ENCODE measurements at places on chromosomes 13 and 19.

DNA sequence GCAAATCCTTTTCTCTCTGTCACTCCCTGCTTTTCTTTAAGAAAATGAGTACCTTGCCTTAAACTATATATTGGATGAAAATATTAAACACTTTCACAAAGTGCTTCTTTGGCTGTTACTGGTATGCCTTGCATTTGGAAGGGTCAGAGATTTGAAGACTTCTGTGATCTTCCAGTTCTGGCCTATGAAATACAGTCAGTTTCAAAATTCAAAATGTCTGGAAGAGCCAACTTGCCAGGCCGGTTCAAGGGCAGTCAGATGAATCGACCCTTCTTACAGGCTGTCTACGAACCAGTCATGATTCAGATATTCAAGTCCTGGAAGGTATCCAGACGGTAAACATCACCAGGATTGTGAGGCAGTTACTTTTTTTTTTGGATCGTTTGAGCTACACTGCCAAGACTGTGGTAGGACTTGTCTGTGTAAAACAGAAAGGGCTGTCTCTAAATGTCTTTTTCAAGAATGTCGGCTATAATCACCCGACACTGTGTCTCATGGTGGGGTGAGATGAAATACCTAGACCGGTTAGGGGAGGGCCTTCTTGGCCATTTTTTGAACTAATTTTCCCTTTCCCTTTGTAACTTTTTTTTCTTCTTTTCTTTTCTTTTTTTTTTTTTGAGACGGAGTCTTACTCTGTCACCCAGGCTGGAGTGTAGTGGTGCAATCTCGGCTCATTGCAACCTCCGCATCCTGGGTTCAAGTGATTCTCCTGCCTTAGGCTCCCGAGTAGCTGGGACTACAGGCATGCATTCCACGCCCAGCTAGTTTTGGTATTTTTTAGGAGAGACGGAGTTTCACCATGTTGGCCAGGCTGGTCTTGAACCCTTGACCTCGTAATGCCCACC, 11.2 kb downstream of the ACTN4 start:
- no peak for DNase-seq

GRCh38 chr13:101880581-101880980, 428.1 kb downstream of the ITGBL1 start:
- no peak for DNase-seq

DNA sequence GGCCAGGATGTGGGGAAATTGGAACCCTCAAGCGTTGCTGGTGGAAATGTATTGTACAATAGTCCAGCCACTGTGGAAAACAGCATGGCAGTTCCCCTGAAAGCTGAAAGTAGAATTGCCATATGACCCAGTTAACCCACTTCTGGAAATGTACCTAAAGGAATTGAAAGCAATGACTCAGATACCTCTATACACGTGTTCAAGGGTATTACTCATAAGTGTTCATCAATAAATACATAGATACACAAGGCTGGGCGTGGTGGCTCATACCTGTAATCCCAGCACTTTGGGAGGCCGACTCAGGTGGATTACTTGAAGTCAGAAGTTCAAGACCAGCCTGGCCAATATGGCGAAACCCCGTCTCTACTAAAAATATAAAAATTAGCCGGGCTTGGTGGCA, 71.9 kb upstream of the IRS2 start:
- DNase-seq: no peak

- no peak for DNase-seq
Measured at GRCh38 chr19:35811317-35812219, 1.1 kb downstream of the PRODH2 start.

DNA sequence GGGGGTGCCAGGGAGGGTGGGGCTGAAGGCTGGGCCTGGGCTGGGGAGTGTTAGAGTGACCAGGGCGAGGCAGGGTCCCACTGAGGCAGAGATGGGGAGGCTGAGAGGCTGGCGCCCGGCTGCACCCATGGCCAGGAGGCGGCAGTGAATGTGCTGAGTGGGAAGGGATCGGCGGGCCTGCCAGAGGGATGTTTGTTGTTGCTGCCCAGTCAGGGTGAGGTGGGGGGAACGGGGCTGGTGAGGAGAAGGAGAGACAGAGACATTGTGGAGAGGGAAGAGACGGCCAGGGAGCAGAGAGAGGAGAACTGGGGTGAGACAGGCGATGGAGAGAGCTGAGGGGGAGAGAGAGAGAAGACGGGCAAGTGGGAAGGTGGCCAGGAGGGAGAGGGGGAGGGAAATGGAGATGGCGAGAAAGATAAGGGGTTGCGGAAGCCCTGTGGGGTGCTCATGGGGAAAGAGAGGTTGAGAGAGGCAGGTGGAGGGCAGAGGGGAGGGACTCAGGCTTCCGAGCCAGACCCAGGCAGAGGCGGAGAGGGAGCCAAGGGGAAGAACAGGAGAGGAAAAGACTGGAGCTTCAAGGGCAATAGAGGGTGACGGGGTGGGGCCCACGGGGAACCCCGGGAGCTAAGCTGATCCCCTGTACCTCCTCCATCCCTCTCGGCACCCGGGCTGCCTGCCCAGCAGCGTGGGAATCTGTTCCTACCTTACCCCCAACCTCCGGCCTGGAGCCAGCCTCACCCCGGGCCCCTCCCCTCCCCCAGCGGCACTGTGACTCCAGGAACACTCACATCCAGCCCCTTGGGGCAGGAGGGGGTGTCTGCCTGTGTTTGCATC, 690 bp upstream of the B3GNT8 start:
- peak; percentile 20 for DNase-seq

DNA sequence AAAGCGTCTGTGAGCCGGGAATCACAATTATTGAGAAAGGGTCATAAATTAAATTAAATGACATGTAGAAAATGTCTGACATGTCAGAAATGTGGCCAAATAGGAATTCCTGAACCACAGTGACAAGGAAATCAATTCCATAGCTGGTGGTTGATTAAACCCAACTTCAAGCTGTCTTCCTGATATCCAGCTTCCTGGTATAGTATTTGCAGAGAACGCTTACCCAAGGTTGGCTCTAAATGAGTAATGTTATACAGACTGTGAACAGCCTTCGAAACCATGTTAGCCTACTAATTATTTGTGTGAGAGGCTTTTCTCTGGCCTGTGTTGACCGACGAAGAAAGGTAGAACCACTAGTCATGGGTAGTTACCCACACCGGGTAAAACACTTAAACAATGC, 347.2 kb downstream of the RFC3 start:
- no peak for DNase-seq

DNA sequence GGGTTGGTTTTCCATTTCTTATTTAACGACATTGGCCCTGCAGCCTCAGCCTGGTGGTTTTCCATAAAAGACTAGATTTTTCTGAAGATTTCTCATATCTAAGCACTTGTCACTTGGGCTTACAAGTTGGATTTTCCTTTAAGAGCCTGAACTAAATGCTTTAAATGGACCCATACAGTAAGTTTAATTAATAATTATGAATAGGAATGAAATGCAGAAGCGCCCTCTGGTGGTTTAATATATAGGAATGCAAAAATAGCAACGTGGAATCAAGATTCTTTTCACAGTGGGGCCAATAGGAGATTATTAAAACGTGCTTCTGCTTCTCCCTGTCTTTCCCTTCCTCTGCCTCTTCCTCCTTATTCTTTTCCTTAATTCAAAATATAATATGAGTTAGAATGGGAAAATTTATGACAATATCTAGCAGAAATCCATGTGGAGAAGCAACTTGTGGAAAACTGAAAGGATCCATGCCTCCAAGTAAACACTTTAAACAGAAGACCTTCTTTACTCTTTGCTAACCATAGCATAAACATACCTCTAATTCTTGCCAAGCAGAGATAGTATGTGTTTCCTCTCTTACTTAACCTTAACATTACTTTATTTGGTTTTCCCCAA, 324.0 kb downstream of the GPC5 start:
- no peak for DNase-seq

DNA sequence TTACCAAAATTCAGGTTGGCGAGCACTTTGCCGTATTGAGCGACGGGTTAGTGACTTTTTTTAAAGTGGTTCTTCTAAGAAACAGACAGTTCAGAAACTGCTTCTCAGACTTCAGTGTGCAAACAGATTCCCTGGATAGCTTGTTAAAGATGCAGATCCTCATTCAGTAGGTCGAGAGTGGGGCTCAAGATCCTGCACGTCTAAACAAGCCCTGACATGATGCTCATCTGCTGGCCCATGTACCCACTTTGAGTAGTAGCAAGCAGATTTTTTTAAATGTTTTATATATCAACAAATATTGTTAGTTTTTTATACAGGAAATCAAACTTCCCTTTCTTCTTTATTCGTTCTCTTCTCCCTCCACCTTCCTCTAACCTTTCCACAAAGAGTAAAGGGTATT, 7.3 kb downstream of the METTL21C start:
- DNase-seq: no peak

DNA sequence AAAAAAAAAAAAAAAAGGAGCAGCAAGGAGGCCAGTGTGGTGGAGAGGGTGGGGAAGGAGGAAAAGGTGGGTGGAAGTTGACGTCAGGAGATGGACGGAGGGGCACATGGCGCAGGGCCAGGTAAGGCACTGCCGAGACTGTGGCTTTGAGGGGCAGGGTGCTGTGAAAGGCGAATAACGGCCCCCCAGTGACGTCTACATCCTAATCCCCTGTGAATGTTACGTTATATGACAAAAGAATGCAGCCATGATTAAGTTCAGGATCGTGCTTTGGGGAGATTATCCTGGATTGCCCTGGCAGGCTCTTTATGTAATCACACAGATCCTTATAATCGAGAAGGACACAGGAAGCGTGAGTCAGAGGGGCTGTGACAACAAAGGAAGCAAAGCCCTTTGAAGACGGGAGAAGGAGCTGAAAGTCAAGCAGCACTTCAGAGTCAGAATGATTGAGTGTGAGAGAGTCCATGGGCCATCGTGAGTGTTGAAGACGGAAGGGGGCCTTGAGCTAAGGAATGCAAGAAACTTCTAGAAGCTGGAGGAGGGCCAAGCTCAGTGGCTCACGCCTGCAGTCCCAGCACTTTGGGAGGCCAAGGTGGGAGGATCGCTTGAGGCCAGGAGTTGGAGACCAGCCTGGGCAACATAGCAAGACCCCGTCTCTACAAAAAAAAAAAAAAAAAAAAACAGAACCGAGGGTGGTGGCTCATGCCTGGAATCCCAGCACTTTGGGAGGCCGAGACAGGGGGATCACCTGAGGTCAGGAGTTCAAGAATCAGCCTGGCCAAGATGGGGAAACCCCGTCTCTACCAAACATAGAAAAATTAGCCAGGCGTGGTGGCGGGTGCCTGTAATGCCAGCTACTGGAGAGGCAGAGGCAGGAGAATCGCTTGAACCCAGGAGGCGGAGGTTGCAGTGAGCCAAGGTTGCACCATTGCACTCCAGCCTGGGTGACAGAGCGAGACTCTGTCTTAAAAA, 13.8 kb upstream of the CEACAM16 start:
- DNase-seq: no peak

GRCh38 chr13:20145521-20145920, 15.3 kb downstream of the GJA3 start:
- DNase-seq: no peak

- DNase-seq: no peak
Measured at GRCh38 chr13:38998739-38999138, 8.1 kb upstream of the STOML3 start.

DNA sequence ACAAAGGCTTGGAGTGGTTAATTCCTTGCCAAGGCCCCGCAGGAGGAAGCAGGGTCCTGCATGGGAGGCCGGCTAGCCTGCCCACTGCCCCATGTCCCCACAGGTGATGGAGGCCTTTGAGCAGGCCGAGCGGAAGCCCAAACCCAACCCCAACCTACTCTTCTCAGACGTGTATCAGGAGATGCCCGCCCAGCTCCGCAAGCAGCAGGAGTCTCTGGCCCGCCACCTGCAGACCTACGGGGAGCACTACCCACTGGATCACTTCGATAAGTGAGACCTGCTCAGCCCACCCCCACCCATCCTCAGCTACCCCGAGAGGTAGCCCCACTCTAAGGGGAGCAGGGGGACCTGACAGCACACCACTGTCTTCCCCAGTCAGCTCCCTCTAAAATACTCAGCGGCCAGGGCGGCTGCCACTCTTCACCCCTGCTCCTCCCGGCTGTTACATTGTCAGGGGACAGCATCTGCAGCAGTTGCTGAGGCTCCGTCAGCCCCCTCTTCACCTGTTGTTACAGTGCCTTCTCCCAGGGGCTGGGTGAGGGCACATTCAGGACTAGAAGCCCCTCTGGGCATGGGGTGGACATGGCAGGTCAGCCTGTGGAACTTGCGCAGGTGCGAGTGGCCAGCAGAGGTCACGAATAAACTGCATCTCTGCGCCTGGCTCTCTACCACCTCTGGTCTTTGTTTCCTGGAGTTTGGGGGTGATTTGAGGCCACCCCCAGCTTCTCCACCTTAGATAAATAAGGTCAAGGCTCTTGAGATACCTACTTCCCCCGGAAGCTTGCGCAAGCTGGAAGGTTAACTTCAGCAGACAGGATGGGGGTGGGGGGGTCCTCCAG, 2.6 kb downstream of the B3GNT8 start:
- no peak for DNase-seq
